Stimulated activated CD8-positive, alpha-beta memory T cell treated with anti-CD3 and anti-CD28 coated beads, Interleukin-12 subunit alpha, Interleukin-12 subunit beta, amount 100 ng/mL, for 1 hour (primary cell): ENCODE measurements at places on chromosomes 16 and 17.

DNA sequence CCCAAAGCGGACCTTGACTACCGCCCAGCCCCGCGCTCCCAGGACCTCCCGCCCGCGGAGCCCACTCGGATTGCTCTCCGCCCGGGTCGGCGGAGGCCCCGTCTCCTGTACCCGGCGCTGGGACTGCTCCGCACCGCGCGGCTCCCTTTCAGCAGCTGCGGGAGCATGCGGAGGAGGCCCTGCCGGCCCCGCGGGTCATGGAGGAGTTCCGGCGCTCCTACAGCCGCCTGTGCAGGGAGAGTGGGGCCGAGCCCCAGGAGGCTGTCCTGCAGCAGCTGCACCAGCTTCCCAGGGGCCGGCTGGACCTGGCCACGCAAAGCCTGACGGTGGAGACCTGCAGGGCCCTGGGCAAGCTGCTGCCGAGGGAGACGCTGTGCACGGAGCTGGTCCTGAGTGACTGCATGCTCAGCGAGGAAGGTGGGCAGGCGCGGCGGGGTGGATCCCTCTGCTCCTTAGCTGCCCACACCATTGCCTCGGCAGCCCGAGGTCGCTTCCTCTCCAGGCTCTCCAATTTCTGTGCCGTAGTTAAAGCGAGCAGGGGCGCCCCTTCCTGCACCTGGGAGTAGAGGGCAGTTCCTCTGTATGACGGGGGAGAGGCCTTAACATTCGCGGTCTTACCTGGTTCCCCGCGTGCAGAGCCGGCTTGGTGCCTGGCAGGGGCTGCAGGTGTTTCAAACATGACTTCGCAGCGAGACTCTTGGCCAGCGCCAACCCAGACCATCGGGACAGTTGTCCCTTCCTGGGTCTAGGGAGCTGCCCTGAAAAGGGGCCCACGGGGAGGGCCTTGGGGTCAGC is 539 bp downstream of the LRRC45 start:
- DNase-seq: no peak

GRCh38 chr16:56601325-56601724 is 7.1 kb upstream of the MT2A start:
- DNase-seq: no peak

GRCh38 chr17:64504769-64505339 is 1.2 kb downstream of the DDX5 start:
- DNase-seq: no peak

GRCh38 chr17:76250141-76250540 is 9.8 kb upstream of the RNF157 start:
- no peak for DNase-seq

DNA sequence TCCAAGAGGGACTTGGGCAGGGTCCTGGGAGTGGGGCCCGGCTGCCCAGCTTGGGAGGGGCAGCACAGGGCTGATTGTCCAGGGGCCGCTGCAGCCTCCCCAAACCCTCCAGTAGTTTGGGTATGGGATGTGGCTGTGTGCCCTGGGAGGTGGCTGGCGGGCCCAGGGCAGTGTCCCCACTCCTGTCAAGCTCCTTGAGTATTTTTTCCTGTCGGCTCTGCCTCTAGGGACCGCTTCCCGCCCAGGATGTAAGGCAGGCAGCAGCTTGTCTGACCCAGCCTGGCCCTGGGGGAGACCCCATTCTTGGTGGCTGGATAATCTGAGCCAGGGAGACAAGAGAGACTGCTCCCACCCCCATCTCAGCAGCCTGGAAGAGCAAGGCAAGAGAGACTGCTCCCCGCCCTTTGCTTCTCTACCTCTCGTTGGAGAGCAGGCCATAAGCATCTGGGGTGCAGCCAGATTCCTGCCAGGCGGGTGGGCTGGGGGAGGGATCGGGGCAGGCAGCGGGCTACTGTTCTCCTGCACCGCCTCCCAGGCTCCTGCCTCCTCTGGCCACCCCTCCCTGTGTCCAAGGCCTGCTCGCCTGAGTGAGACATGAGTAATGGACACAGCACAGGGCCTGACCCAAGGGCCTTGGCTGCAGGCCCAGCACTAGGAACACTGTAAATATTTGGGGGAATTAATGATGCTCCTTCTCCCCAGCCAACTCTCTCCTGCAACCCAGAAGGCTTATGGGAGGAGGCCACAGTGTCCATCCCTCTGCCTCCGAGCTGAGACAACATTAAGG is 18.4 kb upstream of the ITGA3 start:
- no peak for DNase-seq

DNA sequence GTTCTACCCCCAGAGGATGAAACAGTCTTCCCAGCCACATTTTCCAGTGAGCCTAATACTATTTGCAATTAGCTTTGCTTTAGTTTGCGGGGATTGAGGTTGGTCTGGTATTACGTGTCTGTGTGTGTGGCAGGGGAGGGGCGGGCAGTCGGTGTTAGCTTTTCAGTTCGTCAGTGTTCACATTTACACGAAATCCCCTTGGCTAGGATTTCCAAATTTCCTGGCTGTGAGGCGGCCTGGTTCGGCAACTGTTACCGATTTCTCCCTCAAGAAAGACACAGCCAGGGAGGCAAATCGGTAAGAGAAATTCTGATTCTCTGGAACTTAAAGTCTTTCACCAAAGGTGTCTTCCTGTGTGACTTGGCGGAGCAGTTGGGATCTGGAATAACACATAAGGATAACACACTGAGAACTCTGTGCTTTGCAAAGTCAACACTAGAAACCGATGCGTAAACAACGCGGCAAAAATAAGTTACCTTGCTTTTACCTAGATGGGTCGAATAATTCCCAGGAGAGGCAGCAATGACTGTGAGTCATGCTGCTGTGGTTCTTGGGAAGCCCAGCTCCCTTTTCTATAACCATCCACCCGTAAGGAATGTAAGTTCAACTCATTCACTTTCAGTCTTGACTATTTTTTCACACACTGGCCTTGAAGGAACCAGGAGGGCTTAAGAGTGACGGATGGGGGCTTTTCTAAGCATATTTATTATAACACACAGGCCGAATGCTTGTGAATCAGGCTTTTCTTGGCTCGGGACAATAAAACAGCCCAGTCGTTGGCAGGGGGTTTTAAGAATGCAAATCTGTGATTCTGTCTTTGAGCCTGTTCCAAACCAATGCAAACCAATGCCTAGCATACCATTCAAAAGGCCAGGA is 24.2 kb downstream of the GPRC5B start:
- no peak for DNase-seq

DNA sequence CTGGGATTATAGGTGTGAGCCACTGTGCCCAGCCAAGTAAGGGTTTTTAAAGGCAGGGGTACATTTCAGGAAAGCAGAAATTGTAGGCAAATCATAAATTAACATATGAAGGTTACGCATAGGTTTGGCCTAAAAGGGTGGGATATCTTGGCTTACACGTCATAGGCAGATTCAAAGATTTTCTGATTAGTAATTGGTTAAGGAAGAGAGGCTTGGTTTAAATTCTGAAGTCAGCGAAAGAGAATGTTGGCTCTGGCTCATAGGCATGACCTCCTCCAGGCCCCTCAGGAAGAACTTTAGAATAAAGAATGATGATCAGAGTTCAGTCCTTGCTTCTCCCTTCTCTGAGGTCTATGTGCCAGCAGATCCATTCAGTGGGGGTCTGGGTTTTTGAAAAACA is 124.8 kb upstream of the RBBP6 start:
- no peak for DNase-seq

DNA sequence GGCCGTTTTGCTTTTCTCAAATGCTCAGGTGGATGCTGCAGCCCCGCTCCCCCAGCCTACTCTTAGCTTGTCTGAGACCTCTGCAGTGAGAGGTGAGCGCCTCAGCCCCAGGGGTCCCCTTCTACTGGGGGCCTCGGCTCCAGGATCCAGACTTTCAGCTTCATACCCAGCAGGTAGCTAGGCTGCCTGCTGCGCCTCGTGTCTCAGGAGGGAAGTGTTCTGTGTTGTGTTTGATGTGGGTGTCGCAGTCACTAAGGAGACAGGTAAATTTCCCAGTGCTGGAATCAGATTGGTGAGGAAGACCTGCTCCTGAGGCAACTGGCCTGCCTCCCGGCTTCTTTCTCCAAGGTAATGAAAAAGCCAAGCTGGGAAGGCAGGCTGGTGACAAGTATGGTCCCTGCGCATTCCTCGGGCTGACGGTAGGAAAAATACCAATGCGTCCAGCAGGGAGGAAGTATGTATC is 604.0 kb upstream of the SALL1 start:
- no peak for DNase-seq

- no peak for DNase-seq
Measured at GRCh38 chr17:44904001-44904984, 5.0 kb upstream of the EFTUD2 start.

- no peak for DNase-seq
Measured at GRCh38 chr17:80095038-80095843, 6.1 kb upstream of the GAA start.

GRCh38 chr16:20610211-20610891 is 34.2 kb upstream of the ACSM2B start:
- no peak for DNase-seq

- no peak for DNase-seq
Measured at GRCh38 chr17:76566613-76566943, 19.1 kb downstream of the ST6GALNAC2 start.

DNA sequence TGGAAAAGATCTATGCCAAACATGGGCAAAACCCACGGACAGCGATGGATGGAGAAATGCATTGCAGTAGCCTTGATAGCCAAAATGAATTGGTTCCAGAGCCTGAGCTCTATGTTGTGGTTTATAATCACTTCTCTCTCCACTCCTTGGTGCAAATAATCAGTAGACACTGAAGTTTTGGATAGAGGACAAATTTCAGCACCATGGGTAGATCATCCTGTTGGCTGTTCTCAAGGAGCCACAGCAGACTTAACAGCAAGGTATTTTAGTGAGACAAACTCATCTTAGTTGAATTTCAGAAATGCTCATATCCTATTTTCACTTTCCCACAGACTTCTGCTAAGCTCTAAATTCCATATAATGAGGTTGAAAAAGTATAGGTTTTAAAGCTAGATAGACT is 88.3 kb upstream of the CCL1 start:
- DNase-seq: no peak

DNA sequence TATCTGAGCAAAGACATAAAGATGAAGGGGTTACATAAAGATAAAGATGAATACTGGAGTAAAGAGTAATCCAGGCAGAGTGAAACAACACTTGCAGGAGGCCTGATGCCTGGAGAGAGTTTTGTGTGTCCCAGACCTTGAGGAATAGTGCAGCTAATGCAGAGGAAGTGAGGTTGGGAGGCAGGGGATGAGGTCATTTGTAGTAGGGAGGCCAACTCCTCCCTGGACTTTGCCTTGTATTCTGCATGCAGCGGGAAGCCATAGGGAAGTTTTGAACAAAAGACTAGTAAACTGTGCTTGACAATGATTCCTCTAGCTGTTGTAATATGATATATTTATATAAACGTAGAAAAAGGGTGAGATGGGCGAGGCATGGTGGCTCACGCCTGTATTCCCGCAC is 356.6 kb downstream of the KCNJ2 start:
- no peak for DNase-seq

DNA sequence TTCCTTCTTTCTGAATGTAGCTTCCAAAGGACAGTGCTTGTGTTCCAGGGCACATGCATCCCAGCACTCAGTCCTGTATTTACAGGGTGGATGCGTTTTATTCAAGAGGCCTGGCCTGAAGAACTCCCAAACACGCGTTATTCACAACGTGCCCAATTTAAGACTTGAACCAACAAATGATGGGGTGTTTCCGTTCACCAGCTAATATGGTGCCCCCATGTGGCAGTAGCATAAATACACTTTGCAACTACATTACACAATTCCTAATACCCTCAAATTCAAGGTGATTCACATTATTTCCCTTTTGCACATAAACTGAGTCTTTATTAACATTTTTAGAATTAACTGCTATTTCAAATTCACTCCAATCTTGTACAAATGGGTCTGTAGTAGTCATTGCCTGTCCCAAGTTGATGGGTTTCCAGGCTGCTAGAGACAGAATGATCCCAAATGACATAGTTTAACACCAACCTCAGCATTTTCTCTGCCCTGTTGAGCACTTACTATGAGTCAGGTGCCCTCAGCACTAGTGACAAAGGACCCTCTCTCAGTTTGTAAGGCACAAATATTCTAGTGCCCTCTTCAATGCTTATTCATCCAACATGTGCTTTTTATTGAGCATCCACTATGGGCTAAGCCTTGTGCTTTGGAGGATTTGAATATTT is 26.9 kb downstream of the HSD17B2 start:
- DNase-seq: no peak

GRCh38 chr17:20954794-20955193 is 88.0 kb downstream of the USP22 start:
- DNase-seq: no peak

- no peak for DNase-seq
Measured at GRCh38 chr17:60223456-60223855, 73.7 kb downstream of the CA4 start.

DNA sequence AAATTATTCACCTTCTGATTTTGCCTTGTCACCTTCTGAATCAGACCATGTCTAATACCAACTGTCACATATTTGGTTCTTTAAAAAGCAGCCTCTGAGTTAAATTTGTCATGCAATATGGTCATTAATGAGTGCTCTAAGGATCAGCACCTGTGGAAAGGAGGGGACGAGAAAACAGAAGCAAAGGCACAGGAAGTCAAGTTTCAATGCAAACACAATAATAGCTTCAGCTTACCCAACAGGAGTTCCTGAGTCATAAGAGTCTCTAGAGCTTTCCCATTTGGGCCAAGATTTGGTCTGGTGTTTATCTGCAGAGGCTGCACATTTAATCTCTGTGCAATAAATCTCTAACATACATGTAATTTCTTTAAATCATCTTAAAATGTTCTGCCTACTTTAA is 889.8 kb downstream of the CDH8 start:
- no peak for DNase-seq

- DNase-seq: no peak
Measured at GRCh38 chr17:78151514-78152008, 5.4 kb downstream of the C17orf99 start.

DNA sequence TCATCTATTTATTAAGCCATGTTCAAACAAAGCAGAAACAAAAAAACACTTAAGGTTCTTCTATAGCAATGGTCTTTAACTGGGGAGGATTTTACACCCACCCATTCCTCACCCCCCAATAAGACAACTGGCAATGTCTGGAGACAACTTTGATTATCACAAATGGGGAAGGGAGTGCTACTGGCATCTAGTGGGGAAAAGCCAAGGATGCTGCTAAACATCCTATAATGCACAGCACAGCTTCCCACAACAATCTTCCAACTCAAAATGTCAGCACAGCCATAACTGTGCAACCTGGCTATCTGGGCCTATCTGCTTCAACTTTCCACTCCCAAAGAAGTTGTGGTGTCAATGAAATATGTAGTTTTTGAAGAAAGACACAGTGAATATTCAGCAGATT is 1044.4 kb downstream of the CDH8 start:
- DNase-seq: no peak

GRCh38 chr16:25172831-25173230 is 43.9 kb upstream of the AQP8 start:
- no peak for DNase-seq

GRCh38 chr16:55008836-55009510 is 78.3 kb downstream of the IRX5 start:
- no peak for DNase-seq
